ENCODE measurements at places on chromosomes 2 and 18.

- no peak for DNase-seq
These were observed 93.6 kb downstream of the ZEB2 start for GRCh38 chr2:144426355-144426754.

GRCh38 chr18:2448565-2449151 lies 122.6 kb downstream of the METTL4 start:
- DNase-seq: no peak

DNA sequence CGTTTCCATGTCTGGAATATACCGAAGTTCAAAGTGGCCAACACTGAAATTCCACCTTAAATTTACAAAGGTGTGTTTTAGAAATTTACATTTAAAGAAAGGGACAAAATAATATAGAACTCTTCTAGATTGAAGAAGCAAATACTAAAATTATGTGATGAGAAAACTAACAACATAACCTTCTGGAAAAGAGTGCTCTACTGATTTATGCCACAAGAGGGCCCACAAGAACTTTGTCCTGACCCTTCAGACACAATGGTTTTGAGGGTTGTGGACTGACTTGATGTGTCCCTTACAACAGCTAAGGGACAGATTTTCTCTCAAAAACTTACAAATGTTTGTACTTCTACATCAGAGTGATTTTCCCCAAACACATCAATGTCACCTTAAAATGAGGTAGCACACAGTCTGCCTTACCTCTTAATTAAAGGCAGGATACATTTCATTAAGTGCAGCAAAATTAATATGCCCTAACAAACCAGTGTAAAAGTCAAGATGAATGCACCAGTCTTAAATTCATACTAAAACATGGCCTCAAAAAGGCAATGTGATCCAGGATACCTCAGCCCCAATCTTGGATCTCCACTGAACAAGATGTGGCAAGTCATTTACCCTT lies 36.2 kb downstream of the EIF2AK3 start:
- no peak for DNase-seq

GRCh38 chr2:143501106-143501676 lies 372.0 kb downstream of the ARHGAP15 start:
- no peak for DNase-seq

DNA sequence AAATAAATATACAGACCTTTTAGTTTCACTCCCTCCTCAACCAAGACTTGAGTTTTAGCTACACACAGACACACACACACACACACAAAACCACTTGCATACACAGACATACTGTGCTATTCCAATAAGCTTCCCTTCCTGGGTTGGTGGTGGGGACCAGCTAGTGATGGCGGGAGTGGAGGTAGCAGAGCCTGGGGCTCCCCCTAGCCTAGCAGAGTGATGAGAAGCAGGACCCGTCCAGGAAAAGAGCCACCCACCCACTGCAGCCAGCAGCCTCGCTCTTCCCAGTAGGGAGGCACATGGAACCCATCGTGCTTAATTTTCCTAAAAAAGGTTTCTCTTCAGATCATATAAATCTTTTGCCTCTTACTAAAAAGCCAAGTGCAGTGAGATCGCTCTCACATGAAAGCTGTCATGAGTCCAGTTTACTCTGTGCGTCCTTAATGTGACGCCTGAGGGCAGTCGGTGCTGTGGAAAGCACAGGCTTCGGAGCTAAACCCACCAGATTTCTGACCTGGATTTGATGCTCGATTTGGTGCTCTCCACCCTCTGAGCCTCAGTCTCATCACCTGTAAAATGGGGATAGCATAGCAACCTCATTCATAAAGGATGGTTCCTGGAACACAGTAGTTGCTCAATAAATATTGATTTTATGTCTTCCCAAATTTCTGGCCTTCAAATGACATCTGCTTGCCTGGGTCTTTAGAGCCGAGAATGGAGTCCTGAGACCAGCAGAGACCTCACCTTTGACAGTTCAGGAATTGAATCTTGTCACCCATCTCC lies 60.1 kb upstream of the YWHAQ start:
- DNase-seq: no peak

GRCh38 chr2:26717362-26717761 lies 24.8 kb downstream of the KCNK3 start:
- no peak for DNase-seq

GRCh38 chr2:60439219-60439974 lies 114.1 kb downstream of the BCL11A start:
- DNase-seq: no peak

- DNase-seq: peak; percentile 22
These were observed 31.5 kb downstream of the RTP5 start for GRCh38 chr2:241901018-241901380.

DNA sequence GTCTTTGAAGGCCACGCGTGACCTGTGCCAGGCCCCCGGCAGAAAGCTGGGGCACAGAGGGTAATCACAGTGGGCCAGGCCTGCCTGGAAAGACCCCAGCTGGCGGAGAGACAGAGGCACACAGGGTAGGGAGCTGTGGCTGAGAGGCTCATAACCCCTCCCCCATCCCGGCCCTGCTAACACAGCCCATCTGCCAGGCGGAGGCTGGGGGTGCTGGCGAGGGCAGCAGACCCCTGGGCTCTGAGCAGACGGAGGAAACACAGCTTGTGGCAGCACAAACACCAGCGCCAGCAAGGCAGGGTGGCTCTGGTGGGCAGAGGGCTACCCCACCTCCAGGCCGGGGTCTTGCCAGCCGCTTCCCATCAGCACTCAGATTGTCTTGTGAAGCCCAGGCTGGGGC lies 19.0 kb downstream of the HS6ST1 start:
- DNase-seq: no peak

- no peak for DNase-seq
These were observed 154.1 kb downstream of the VAPA start for GRCh38 chr18:10067670-10068659.

- no peak for DNase-seq
These were observed 24.0 kb downstream of the WIPF1 start for GRCh38 chr2:174573621-174574081.

GRCh38 chr2:27249891-27250651 lies 12.8 kb downstream of the SLC30A3 start:
- DNase-seq: peak; percentile 73

- no peak for DNase-seq
These were observed 117.8 kb downstream of the TNS1 start for GRCh38 chr2:217884985-217885384.

DNA sequence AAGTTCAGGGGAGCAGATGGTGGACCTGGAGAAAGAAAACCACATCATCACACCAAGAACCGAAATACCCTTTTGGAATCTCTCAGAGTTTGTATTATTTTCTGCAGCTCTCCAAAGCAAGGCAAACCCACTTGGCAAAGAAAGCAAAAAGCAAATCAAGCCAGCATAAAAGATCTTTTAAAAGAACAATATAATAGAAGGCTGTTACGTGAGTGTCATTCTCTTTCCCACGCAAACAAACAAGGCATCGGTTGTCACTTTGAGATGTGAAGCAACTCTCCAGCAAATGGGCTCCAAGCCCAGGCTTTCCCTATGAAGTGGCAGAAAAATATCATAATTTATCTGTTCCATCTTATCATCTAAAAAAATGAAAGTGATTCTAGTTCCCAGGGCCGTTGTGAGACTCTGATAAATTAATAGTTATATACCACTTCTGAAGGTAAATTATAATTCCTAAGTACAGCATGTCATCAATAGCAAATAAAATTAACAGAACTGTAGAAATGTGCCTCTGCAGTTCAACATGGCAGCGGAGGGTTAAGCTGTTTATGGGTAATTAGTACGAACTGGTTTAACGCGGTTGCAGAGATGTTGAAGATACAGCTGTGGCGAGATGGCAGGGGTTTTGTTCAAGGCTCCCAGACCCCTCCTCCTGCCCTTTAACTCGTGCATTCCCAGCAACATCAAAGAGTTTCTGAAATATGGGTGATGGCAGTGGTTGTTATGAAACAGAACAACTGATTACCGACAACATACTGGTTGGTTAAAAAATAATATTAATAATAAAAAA lies 89.2 kb downstream of the EPHA4 start:
- DNase-seq: no peak

- peak; percentile 35 for DNase-seq
These were observed 345.7 kb downstream of the DYSF start for GRCh38 chr2:71799013-71799575.

- no peak for DNase-seq
These were observed 628.7 kb upstream of the LINC00305 start for GRCh38 chr18:64777556-64777955.

DNA sequence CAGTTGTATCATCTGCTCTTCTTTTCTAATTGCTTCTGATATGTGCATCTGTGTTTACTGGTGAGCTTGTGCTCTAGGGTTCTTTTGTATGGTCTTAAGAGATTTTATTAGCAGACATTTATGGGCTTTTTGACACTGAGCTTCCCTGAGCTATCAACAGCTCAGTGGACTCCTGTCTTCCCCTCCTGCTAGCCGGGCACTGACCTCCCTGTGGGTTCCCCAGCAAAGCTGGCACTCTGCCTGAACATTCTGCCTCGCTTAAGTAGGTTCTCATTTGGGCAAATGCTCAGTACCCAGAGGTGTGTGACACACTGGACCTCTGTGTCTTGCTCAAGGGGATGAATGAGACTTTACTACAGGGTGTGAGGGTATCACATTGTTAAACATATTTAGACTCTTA lies 15.8 kb downstream of the TRAF3IP1 start:
- no peak for DNase-seq

- DNase-seq: no peak
These were observed 46.4 kb upstream of the DSC1 start for GRCh38 chr18:31209041-31209440.

DNA sequence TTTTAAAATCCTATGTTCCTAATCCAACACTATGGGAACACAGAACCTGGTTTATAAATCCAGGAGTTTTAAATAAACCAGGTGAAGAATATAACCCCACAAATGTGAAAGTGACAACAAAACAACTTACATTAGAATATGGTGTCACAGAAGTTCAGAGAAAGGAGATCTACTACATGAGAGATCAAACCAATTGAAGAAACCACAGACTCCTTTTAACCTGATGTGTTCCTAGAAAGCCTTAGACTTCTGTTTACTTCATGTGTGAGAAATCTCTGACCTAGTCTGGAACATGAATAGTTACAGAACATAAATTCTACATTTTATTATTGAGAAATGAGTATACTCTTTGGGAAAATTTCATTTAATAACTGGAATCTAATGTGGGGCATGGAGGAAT lies 165.3 kb downstream of the FTCDNL1 start:
- no peak for DNase-seq
